ENCODE measurements at places on chromosomes 6 and 20.

DNA sequence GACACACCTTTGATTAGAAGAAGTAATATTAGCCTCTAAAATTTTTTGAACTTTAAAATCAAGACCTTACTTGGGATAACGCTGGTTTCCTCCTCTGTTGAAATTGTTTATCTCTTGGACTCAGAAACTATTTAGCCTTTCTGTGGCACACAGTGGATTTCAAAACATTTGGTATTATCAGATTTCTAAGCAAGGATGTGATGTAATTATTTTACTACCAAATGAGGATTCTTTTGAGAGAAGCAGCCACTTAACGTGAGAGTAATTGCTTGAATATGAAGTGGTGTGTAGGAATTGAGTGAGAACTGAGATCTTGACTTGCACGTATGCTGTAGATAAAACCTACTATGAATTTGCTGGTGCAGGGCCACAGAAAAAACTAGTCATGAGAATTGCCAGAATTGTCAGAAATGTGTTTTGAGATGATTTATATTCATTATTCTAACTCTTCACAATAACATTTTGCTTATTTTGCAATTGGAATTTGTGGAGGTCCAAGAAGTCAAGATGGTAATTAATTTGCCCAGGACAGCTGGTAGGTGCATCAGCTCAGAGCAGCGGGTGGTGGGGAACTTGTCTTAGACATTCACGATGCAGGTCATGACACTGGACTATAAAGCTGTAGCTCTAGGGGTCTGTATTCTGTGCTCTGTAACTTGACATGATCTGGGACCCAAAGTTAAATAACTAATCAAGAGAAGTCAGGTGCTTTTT lies 53.4 kb downstream of the AKAP12 start:
- no peak for DNase-seq

DNA sequence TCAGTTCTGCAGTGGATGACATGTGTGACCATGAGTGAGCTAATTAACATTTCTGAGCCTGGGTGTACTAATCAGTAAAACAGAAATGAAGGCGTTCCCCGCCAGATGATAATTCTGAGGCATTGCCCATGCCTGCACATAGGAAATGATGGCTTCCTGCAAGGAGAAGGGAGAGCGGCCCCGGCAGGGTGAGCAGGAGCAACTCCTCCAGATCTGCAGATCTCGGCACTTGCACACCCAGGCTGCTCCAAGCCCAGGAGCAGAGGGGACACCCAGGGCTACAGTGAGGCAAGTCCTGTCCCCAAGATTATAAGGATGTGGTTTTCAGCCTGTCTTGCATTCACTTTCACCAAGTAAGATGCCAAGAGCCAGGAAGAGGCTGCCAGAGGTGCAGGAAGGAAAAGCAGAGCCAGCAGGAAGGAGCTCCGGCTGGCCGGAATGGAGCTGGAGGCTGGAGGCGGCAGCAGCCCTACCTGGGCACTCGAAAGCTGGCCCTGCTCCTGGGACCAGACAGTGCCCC lies 177.5 kb upstream of the CST7 start:
- no peak for DNase-seq

DNA sequence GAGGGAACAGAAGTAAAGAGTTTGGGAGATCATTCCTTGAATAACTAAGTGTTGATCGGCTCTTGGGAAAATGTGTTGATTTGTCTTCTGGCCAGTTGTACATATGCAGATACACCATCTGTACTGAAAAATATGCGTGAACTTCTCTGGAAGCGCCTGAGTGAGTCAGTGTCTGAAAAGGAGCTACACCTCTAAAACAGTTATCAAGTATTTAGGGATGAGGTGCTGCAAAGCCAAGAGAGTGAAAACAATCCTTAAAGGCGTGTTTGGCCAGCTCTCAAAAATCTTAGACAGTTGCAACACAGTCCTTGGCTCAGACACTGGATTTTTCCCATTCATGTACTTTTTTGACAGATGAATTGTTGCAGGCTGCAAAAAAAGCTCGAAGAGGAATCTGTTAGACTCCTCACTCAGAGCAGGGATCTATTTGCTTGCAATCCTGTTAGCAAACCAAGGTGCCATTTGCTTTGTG lies 61.3 kb downstream of the BMP6 start:
- DNase-seq = no peak

DNA sequence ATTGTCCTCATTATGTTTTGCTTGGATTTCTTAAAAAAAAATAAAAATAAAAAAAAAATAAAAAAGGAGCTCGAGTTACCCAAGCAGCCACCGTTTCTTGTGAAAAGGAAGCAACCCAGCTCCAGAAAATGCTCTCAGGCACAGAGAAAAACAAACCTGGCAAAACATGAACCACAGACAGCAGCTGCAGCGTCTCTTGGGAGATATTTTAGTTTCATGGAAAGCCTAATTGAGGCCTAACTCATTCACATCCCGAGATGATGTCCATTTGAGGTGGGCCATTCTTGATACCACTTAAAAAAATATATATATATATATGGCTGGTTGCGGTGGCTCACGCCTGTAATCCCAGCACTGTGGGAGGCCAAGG lies 13.7 kb upstream of the MRAP2 start:
- no peak for DNase-seq

GRCh38 chr6:45590696-45591184 lies 213.0 kb upstream of the SUPT3H start:
- DNase-seq = no peak

DNA sequence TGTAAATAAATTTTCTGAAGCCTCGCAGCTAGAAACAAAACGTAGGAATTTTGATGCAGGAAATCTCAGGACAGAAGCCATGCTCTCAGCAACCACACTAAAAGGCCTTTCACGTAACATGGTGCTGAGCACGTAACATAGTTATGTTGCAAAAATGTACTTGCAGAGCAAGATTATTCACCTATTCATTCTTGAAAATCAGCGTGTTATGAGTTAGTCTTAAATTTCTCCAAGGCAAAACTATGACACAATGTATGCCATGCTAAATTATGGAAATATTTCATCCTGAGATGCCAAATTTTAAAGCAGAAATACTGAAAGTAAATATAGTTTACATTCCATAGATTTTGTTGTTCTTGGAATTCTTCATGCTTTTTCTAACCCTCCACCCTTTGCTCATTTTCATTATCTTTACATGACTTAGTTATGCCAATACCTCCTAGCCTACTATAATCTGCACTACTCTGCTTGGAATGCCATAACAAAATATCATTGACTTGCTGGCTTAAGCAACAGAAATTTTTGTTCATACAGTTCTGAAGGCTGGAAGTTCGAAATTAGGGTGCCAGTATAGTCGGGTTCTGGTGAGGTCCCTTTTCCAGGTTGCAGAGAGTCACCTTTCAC lies 179.8 kb upstream of the BMP5 start:
- DNase-seq = no peak

DNA sequence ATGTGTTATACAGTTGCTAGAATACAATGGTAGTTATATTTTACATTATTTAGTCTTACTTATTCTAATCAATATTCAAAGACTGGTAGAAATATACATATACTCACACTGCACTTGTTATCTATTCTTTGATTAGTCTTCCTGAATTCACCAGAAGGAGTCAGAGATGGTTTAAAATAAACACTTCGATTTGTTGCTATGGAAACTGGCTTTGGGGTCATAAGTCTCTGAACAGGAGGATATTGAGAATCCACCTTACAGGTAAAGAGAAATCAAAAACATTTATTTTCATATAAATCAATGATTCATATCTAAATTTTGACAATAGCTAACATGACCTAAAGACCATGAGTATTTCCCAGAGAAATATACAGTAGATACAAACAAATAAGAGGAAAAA lies 41.6 kb downstream of the NUP153 start:
- no peak for DNase-seq

GRCh38 chr6:43722920-43723545 lies 35.4 kb upstream of the MRPS18A start:
- no peak for DNase-seq

- no peak for DNase-seq
Observed at GRCh38 chr6:12289365-12289919, 719 bp upstream of the EDN1 start.

DNA sequence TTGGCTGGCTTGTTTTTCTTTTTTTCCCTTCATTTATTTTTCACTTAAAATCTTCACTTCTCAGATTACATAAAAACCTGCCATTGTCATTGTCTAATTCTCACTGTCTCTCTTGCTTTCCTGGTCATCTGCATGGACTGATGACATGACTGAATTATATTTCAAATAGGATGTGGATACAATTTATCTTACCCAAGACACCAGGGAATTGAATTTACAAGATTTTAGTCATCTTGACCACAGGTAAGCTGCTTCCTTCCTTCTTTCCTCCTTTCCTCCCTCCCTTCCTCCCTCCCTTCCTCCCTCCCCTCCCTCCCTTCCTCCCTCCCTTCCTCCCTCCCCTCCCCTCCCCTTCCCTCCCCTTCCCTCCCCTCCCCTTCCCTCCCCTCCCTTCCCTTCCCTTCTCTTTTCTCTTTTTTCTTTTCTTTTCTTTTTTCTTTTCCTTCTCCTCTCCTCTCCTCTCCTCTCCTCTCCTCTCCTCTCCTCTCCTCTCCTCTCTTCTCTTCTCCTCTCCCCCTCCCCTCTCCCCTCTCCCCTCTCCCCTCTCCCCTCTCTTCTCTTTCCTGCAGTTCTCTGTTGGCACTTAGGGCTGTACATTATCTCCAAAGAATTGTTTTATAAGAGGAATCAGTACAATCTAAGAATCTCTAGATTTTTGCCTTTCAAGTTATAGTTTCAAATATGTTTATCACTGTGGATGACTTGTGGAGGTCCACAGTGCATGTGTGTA lies 171.5 kb downstream of the CARMIL1 start:
- no peak for DNase-seq

- no peak for DNase-seq
Observed at GRCh38 chr6:38282911-38283310, 356.8 kb downstream of the BTBD9 start.

DNA sequence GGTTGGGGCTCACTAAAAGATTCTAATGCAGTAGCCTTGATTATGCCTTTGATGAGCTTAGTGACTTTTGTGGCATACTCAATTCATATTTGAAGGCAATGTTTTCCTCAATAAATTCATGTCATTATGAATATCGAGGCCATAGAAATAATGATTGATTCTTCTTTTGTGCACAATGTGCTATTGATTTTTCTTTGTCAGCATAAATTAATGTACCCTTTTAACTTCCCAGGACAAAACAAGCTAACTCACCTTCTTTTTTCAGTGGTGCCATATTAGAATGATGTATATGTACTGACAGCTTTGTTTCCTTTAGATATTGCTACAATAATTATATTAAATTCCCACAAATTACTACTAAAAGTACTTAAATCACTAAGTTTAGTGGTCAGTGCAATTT lies 484.3 kb upstream of the HS3ST5 start:
- DNase-seq = no peak

DNA sequence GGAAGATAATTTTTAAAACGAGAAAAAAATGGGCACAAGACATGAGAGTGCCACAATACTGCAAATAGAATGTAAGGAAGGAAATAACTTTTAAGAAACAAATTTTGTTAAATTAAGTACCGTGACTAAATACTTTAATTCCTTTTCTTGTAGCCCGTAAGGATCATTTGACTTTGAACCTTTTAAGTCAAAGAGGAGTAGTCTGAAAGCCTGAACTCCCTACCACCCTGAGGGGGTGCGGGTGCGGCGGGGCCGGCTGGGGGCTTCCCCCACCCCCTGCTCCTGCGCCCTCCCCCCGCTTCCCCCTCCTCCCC lies 231 bp upstream of the PHACTR2 start:
- DNase-seq = no peak

DNA sequence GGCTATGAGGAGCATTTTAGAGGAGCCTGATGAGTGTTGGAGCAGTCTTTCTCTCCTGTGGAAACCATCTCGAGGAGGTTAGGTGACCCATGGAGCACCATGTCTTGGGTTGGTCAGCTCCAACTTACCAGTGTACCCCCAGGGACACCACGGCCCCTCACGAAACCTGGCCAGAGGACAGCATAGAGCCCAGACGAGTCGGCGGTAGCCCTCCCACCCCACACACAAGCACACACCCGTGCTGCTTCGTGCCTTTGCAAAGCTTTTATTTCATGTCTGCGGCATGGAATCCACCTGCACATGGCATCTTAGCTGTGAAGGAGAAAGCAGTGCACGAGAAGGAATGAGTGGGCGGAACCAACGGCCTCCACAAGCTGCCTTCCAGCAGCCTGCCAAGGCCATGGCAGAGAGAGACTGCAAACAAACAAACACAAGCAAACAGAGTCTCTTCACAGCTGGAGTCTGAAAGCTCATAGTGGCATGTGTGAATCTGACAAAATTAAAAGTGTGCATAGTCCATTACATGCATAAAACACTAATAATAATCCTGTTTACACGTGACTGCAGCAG lies 53.6 kb downstream of the EZR start:
- DNase-seq = no peak

DNA sequence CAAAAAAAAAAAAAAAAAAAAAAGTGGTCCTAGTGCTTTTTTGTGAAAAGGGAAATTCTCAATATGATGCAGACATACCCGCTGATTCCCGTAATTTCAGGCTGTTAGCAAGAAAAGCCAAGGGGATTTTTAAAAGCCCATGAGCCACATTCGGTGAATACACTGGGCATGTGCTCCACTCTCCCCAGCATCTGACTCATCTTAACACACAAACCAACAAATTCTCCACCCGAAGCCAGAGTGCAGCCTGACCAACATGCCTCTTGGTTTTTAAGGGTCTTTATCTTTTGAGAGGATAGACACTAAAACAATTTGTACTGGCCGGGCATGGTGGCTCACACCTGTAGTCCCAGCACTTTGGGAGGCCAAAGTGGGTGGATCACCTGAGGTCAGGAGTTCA lies 45.5 kb upstream of the CD83 start:
- DNase-seq = no peak

DNA sequence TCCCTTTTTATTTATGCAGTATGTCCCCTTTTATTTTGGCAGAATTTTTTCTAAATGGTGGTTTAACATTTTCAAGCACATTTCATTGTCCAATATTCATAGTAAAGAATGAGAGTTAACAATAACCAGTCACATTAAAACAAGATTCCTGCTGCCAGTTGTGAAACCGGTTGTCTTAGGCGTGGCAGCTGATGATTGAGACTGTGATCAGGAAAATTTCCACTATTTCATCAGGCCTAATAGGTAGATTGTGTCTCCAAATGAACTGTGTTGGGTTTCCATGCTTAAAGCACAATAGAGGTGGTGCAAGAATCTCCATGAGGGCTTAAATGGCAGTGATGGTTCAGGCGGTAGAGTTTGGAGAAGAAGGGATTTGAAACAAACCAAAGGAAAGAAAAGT lies 15.3 kb downstream of the PRDM1 start:
- no peak for DNase-seq

GRCh38 chr6:75130784-75131183 lies 75.1 kb downstream of the COL12A1 start:
- DNase-seq = no peak

GRCh38 chr6:15475872-15476271 lies 187.0 kb downstream of the DTNBP1 start:
- no peak for DNase-seq
